Activated CD8-positive, alpha-beta memory T cell treated with anti-CD3 and anti-CD28 coated beads for 24 hours (primary cell): ENCODE measurements at places on chromosomes 7 and 10.

DNA sequence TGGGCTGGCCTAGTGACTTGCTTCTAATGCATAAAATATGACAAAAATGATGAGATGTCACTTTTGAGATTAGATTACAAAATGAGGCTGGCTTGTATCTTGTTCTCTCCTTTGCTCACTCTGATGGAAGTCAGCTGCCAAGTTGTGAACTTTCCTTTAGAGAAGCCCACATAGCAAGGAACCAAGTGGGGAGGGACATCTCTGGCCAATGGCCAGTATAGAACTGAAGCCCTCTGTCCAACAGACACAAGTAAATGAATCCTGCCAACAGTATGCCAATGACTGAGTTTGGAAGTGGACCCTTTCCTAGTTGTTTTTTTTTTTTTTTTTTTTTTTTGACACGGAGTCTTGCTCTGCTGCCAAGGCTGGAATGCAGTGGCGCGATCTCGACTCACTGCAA lies 3.3 kb downstream of the ZC3HC1 start:
- no peak for DNase-seq

DNA sequence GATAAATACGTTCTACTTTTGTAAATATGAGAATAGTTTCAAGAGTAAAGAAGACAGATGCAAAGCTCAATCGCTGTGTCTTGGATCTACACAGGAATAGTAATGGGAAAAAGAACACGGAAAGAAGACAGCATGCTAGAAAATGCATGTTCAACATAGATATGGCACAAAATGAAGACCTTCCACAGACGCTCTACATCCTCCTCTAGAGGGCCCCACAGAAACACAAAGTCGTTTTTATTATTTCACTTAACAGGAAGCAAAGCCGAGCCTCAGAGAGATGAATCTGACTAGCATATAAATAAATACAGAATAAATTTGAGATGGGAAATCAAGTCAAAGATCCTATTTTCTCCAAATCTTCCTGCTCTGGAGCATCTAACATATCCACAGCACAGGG lies 292.6 kb downstream of the PARD3 start:
- no peak for DNase-seq

- no peak for DNase-seq
Measured at GRCh38 chr10:78688901-78689583, 379.7 kb upstream of the ZMIZ1 start.

GRCh38 chr7:10181996-10182395 lies 791.7 kb upstream of the PHF14 start:
- DNase-seq, result no peak

DNA sequence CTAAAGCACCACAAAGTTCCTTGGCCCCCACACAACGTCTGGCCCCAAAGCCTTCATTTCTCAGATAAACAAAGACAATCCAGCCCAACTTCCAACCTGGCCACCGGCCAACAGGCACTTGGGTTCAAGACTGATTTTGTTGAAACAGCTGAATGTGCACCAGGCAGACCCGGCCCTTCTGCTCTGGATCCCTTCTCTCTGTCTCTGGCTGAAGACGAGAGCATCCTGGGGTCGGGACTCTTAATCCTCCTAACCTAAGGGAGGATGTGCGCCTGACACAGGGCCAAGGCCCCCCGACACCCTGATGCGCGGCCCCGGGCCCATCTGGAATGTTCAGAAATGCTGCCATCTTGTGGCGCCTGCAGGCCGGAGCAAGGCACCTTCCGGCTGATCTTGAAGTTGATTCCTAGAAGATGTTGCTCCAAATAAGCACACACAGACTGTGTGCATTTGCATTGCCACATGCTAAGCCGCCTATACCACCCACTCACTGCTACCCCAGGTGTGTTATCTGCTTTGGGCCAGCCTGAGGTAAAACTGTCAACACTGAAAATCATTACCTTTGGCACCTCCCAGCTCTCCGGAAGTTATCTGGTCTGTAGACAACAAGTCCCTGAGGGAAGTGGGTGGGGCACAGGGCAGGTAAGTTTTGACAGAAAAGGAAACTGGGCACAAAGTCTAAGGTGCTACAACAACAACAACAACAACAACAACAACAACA lies 98.4 kb upstream of the HABP2 start:
- DNase-seq, result no peak
